HuH-7 (cell line): ENCODE measurements at places on chromosomes 1 and 21.
A peak's percentile ranks its signal among the peaks of the same experiment; 100 is the strongest.

DNA sequence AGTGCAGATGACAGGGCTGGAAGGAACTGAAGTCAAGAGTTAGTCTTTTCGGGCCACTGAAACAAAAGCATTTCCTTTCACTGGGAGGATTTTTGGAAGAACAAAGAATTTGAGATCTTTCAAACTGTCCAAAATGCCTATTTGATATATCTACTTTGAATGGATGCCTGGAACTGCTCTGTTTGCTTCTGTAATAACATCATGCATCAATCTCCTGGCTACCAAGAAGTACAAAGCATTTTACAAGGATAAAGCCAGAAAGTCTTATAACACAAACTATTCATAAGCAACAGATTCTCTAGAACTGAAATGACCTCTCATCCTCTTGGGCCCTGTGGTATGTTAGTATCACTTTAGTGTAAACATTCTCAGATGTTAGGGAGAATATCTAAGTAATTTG, 18.2 kb upstream of the RHOU start:
- no peak for DNase-seq

GRCh38 chr1:51236531-51237350, 668 bp downstream of the RNF11 start:
- DNase-seq: peak; percentile 25

DNA sequence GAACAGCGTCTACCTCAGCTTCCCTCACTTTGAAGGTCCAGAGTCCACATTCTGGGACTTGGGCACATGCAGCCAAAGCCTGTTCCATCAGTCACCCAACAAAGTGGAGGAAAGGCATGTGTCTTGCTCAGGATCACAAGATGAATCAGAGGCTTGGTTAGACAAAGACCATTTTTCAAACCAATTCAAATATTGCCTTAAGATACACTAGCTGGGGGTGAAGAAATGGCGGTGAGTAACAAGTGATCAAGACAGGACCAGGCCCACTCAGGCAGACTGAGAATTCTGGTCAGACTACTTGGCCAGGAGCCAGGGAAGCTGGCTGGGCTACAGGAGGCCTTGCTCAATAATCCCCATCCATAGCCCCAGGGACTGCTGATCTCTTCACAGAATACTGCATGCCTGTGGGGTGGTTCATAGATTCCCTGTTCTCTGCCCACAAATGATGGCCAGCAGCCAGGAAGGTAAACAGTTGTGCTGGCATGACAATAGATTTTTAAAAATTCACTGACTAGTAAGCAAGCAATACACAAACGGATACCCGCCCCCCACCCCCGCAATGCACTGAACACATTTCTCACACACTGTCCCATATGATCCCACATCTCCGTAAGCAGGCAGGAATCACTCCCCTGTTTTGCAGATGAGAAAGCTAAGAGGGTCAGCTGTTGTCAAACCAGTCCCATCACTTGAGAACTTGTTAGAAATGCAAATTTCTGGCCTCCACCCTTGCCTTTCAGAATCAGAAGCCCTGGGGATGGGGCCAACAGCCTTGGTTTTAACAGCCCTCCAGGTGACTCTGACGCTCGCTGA, 27.2 kb downstream of the ERI3 start:
- peak; percentile 52 for DNase-seq

- no peak for DNase-seq
These were observed 1.8 kb downstream of the MYCL start for GRCh38 chr1:39899611-39900538.

GRCh38 chr1:236173174-236173767, 30.9 kb downstream of the GPR137B start:
- DNase-seq: no peak

DNA sequence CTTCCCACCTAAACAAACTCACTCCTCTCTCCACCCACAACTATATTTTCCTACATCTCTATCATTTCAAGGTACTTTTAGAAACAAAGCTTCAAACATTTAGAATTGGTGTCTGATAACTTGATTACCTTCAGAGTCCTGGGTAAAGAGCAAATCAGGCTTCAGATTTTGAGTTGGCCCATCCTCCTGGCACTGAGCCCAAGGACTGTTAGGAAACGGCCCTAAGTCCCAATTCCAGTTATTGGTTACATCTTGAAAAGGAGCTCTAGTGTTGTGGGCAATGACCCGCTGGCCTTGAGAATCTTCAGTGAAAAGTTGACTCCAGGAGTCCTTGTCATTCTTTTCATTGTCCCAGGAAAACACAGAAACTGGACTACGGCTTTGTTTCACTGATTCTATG, 15.1 kb downstream of the MTFR1L start:
- no peak for DNase-seq

DNA sequence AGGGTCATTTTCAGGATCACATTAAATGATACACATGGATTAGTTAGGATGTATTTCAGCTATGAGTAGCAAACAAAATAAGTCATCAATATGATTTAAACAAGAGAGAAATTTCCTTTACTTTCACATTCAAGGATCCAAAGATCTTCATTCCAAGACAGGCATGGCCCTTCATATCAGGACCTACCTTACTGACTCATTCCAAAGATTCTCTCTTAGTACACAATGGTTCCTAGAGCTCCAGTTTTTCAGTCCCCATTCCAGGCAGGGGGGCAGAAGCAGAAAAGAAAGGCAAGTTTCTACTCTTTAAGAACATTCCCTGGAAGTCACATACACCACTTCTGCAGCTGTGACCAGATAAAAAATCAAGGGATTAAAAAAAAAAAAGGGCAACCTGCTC, 23.7 kb downstream of the RGS2 start:
- DNase-seq: no peak
